ENCODE measurements at places on chromosomes 3 and 15.

GRCh38 chr3:24793896-24794295 lies 299.2 kb upstream of the THRB start:
- no peak for DNase-seq

- no peak for DNase-seq
These were observed 12.6 kb downstream of the ATXN7 start for GRCh38 chr3:63876260-63876659.

DNA sequence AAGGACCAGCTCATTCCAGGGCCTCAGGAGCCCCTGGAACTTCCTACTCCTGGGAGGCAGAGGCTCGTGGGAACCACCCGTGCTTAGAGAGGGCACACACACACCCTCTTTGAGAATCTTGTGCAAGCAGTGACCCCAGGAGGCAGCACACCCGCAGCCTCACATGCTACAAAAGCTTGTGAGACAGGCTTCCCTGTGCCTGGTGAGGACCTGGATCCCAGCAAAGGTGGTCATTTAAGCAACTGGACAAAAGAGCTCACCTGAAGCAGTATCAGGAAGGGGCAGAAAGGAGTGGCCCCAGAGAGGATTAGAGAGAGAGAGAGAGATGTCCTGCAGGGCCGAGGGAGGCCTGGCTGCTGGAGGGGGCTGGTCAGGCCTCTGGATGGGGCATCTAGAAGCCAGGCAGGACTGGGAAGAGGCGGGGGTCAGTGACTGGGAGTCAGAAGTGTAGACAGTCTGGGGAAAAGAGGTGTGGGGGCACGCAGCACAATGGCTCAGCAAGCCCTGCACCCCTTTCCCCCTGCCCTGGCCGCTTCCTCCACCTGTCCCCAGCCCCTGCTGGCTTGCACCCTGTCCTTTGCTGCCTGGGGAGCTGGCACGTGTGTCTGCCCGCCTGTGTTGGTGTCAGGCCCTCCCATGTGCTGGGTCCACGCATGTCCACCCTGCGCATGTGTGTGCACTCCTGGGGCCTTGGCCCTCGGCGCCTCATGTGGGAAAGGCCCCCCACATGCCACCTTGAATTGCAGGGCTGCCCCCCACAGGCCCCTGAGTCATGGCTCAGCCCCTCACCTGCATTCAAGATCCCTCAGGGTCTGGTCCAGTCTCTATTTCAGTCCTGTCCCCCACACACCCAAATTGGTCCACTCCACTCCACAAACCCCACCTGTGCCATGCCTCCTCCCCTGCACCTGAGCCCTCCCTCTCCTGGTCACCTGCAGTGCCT lies 36.9 kb downstream of the TSPAN3 start:
- DNase-seq: no peak

DNA sequence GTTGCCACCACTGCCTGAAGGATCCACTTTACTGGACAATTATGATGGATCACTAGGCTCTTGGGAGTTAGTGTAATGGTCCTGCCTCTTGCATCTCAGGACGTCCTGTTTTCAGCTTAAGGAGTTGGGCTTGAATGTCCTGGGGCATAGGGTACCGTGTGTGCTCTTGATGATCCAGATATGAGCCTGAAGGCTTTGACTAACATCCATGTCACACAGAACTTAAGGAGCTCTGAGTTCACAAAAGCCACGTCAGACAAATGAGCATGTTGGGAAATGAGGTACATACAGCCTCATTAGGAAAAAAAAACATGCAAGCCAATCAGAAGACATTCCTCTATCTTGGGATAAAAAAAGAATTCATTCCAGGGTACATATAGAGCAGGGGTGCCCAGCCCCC lies 40.8 kb downstream of the CA12 start:
- no peak for DNase-seq

- peak; percentile 2 for DNase-seq
These were observed 49.0 kb downstream of the MEF2A start for GRCh38 chr15:99614749-99615288.

GRCh38 chr15:85589851-85590250 lies 204.9 kb downstream of the KLHL25 start:
- peak; percentile 29 for DNase-seq

DNA sequence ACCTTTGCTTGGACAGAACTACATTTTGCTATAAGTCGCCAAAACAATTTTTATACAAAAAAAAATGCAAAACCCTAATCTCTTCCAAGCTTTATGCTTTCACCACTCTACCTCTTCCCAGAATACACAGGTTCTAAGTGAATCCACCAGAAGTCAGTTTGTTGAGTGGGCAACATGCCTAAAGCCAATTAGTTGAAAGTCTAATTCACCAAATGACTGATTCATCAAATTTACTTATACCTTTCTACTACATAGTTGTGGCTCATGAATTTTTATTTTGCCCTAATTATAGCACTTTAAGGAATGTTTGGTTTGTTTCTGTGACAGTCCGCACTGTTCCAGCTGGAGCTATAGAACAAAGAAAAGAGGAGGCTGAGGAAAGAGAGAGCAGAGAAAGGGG lies 265.9 kb upstream of the TGFBR2 start:
- DNase-seq: no peak

DNA sequence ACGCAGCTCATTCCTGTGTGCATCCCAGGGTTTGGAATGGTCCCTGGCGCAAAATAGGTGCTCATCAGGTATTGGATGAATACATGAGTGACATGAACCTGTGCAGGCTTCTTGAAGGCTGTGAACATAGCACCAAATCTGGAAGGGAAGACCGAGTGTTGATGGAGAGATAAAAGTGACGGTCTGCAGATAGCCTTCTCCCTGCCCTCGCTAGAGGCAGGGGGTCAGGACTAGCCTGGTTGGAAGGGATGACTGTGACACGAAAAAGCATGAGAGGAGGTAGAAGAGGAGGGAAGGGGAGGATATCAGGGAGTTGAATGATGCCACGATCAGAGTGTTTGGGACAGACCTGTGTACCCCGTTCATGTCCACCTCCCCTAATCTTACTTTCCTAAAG lies 267.1 kb downstream of the XXYLT1 start:
- DNase-seq: no peak

GRCh38 chr3:22089284-22089683 lies 338.3 kb upstream of the ZNF385D start:
- peak; percentile 16 for DNase-seq

DNA sequence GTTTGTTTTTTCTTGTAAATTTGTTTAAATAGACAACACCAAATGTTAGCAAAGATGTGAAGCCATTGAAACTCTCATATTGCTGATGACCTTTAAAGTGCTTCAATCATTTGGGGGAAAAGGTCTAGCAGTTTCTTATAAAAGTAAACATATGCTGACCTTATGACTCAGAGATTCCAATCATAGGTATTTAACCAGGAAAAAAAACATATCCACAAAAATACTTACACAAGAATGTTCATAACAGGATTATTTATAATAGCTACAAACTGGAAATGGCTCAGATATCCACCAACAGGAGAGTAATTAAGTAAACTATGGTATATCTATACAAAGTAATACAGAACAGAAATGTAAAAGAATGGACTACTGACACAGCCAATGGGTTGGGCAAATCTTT lies 27.1 kb upstream of the RORA start:
- no peak for DNase-seq

DNA sequence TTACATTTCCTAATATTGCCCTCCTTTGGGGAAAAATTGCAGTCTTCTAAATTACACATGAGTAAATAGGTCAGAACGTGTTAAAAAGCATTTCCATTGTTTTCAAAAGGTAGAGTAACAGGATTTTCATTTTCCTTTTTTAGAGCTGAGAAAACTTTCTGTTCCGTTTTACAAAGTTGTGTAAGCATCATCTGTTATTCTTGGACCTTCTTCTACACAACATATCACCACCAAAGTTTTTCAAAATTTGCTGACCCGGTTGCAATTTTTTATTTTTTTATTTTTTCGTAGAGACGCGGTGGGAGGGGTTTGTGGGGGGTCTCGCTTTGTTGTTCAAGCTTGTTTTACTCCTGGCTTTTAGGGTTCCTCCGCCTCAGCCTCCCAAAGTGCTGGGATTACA lies 1.1 kb downstream of the CCDC39 start:
- DNase-seq: no peak

DNA sequence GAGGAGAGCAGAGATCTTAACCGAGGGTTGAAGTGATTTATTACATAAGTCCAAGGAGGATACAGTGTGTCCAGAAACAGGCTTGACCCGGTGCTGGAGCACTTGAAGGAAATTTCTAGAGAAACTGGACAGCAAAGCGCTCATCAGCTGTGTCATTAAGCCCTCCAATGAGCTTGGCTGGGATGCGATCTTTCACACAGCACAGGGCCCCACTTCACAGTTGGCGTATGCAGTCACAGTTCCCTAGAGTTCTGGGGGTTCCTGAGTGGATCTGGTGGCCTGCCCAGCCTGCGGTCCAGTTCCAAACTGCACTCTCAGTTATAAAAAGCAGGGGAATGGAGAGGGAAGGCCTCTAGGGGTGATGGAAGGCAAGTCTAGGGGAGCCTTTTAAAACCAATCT lies 13.6 kb downstream of the ST8SIA2 start:
- no peak for DNase-seq

All from EL (cell line).